ENCODE measurements at places on chromosomes 1 and 21. TPM values are rescaled to one million over a fixed set of nuclear protein-coding genes. Genes with fewer than 3 reads are reported as not detected.
A peak's percentile ranks its signal among the peaks of the same experiment; 100 is the strongest.

Gene TEX38
- total RNA-seq = not detected

Gene PTPRC
- total RNA-seq = 11.6 TPM

Gene HAX1
- total RNA-seq = 113 TPM

DNA sequence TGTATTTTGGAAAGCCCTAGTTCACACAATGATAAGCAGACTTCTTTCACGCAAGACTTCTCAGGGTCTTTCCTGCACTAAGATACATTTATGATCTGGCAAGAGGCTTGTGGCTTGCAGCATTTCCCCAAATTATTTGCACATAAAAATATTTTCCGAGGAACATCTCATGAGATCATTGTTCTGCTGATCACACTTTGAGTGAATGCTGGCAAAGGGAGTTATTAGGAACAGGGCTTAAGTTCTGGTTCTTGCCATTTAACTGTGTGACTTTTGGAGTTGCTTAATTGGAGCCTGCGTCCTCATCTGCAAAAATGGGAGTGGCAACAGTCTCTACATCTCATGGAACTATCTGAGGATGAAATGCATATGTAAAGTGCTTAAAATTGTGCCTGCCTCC lies 50.2 kb downstream of the GADD45A start:
- H3K4me1 ChIP-seq = peaks cover 43% of the 10 kb centered on the region
- H3K36me3 ChIP-seq = no peaks in the 10 kb centered on the region
- peak overlapping the region; percentile 74 for H3K27ac ChIP-seq
- no peak overlapping the region for H3K4me3 ChIP-seq

Gene ERRFI1
- 328 TPM for total RNA-seq

Gene LAD1
- not detected for total RNA-seq

Gene PDZK1IP1
- not detected for total RNA-seq

GRCh38 chr1:53298045-53298637 lies 29.7 kb downstream of the LRP8 start:
- no peaks in the 10 kb centered on the region for H3K27me3 ChIP-seq
- no peak overlapping the region for H3K4me3 ChIP-seq
- no peak overlapping the region for H3K27ac ChIP-seq
- H3K4me1 ChIP-seq = peaks cover 5% of the 10 kb centered on the region
- no peaks in the 10 kb centered on the region for H3K36me3 ChIP-seq

GRCh38 chr1:154148807-154149206 lies 6.1 kb downstream of the NUP210L start:
- peaks cover 17% of the 10 kb centered on the region for H3K4me1 ChIP-seq
- H3K27me3 ChIP-seq = no peaks in the 10 kb centered on the region
- no peak overlapping the region for H3K4me3 ChIP-seq

DNA sequence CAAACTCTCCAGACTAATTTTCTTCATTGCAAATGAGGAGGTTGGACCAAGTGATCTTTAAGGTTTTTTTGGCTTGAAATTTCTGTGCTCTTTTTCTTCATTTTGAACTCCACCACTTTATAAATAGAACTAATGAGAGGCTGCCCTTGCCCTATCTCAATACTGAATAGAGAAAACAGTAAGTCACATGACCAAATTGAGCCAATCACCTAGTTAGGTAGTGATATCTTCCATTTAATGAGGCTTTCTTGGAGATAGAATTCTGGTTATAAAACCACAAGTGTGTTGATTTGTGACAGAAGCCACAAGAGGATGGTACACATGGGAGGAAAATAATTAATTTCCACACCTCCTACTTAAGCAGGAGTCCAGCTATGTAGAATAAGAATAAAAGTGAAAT lies 263.4 kb upstream of the SNX7 start:
- no peaks in the 10 kb centered on the region for H3K36me3 ChIP-seq
- no peaks in the 10 kb centered on the region for H3K27me3 ChIP-seq
- H3K27ac ChIP-seq = no peak overlapping the region
- no peak for DNase-seq

Gene CD101
- 0.42 TPM for total RNA-seq

Gene GOLT1A
- not detected for total RNA-seq

- no peak overlapping the region for H3K4me3 ChIP-seq
- H3K27me3 ChIP-seq = no peaks in the 10 kb centered on the region
- H3K27ac ChIP-seq = no peak overlapping the region
- no peaks in the 10 kb centered on the region for H3K4me1 ChIP-seq
- DNase-seq = no peak
- peaks cover 35% of the 10 kb centered on the region for H3K36me3 ChIP-seq
Measured at GRCh38 chr21:32308696-32309095, 10.0 kb downstream of the MRAP start.

Gene LHX8
- not detected for total RNA-seq

GRCh38 chr21:28781602-28782276 lies 210.9 kb downstream of the LTN1 start:
- H3K27me3 ChIP-seq = no peaks in the 10 kb centered on the region
- no peak for DNase-seq
- H3K4me1 ChIP-seq = no peaks in the 10 kb centered on the region
- no peaks in the 10 kb centered on the region for H3K36me3 ChIP-seq
- no peak overlapping the region for H3K27ac ChIP-seq

Gene PTGFR
- 2.1 TPM for total RNA-seq

Gene C1orf185
- total RNA-seq = not detected

DNA sequence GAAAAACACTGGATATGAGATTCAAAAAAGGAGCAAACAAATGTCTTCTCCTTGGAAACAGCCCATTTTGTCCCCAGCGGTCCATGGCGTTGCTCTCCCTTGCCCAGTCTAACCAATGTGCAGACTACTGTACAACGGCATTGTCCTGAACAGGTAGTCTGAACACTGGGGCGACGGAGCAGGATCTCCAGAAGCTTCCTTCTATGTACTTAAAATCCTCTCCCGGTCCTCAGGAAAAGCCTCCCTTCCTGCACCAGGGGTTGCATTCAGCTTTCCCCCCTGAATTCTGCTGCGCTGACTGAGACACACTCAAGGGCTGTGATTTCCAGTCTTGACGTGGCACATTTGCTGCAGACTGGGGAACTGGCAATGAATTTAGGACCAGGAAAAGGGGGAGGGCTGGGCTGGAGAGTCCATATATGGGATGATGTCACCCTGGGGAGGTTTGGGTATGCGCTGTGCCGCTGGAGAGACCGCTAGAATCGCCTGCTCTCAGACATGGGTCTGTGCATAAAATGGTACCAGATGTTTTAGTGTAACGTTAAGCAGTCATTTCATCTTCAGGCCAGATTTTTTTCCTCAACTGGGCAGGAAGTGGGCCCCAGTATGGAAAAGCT lies 275.9 kb upstream of the C1orf105 start:
- DNase-seq = peak; percentile 94
- H3K4me1 ChIP-seq = no peaks in the 10 kb centered on the region
- H3K27ac ChIP-seq = peak overlapping the region; percentile 87
- no peaks in the 10 kb centered on the region for H3K27me3 ChIP-seq

DNA sequence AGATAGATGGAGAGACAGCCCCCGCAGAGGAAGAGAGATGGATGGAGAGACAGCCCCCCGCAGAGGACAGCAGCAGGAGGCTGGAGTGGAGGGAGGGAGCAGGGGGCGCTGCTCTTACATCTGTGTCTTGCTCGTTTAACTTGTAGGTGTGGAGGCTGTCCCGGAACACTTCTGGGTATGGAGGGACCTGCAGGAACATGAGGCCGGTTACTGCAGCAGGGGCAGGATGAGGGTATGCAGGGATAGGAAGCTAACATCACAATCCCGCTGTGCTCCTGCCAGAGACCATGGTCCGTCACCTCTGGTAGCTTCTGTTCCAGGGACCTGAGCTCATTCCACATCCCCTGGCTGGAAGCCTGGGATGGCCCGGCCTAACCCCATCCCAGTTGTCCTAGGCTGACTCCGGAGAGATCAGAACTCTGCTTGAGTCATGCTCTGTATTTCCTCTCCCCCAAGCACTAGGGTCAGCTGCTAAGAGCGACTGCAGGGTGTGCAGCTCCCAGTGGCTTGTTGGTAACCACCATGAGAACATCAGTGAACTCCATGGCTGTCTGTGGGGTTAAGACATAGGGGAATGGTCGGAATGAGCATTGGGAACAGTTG lies 36.7 kb upstream of the GOLT1A start:
- DNase-seq = no peak
- peaks cover 17% of the 10 kb centered on the region for H3K36me3 ChIP-seq
- no peak overlapping the region for H3K27ac ChIP-seq
- no peaks in the 10 kb centered on the region for H3K27me3 ChIP-seq
- H3K4me3 ChIP-seq = no peak overlapping the region

DNA sequence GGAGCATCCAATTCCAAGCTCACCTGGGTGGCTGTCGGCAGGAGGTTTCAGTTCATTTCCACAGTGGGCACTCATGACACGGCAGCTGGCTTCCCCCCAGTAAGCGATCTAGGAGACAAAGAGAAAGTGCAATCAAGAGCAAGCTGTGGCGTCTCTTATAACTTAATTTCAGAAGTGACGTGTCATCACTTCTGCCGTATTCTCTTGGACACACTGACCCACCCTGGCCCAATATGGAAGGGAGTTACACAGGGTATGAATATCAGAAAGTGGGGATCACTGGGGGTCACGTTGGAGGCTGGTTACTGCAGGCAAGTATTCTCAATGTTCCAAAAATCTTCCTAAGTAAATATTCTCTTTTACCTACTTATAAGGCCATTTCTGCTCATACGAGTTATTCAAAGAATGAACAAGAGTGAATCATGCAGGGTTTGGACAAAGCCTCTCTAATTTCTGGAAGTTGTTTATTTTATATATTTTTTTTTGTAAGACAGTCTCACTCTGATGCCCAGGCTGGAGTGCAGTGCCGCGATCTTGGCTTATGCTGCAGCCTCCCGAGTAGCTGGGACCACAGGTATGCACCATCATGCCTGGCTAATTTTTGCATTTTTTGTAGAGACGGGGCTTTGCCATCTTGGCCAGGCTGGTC lies 46.5 kb upstream of the GREM2 start:
- no peaks in the 10 kb centered on the region for H3K36me3 ChIP-seq
- no peak overlapping the region for H3K4me3 ChIP-seq

GRCh38 chr1:19664453-19665185 lies at the start of gene HTR6:
HTR6 (plus strand) TSS chr1:19664875; CDS start chr1:19665754, 879 bp downstream.
- H3K27me3 ChIP-seq = peaks cover 18% of the 10 kb centered on the region
- H3K36me3 ChIP-seq = no peaks in the 10 kb centered on the region
- no peak for DNase-seq

DNA sequence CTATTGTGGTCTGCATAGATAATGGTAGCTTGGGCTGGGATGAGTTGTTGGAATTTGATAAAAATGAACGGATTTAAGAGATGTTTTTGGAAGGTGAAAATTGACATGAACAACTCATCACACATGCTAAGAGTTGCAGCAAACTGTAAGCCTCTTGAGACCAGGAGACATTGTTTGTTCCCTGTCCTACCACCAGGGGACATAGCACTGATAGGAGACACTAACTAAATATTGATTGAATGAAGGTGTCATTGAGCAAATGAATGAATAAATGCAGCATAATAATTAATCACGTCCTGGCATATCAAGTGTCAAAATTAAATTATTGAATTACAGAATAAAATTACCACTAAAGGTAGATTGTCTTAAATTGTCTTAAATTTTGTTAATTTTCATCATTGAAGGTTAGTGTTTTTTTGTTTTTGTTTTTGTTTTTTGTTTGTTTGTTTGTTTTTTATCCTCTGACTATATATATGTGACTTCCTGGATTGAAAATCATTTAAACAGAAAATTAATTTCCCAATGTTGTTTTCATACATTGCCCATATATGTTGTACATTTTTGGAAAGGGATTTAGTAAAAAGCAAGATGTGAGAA lies 285.3 kb upstream of the C1orf105 start:
- no peak overlapping the region for H3K4me3 ChIP-seq
- H3K36me3 ChIP-seq = no peaks in the 10 kb centered on the region
- no peaks in the 10 kb centered on the region for H3K27me3 ChIP-seq
- H3K27ac ChIP-seq = no peak overlapping the region

All from esophagus muscularis mucosa (tissue), 4 donors.